Stimulated activated CD8-positive, alpha-beta memory T cell treated with anti-CD3 and anti-CD28 coated beads, Interleukin-4, amount 100 ng/mL, for 1 hour (primary cell): ENCODE measurements at places on chromosomes 7 and 10.

DNA sequence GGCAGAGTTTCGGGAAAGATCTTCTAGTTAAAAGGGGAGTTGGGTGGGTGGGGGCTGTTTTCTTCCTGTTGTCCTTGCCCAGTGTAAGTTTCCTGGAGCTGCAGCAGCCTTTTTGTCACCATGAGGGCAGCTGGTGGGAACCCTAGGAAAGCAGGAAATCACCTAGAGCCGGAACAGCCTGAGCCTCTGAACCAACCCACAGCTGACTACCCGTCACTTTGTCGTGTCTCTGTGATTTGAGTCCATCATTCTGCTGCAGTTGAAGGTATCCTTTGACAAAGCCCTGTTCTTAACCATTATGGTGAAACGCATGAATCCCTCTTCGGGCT is 1.2 kb upstream of the C10orf143 start:
- no peak for DNase-seq

DNA sequence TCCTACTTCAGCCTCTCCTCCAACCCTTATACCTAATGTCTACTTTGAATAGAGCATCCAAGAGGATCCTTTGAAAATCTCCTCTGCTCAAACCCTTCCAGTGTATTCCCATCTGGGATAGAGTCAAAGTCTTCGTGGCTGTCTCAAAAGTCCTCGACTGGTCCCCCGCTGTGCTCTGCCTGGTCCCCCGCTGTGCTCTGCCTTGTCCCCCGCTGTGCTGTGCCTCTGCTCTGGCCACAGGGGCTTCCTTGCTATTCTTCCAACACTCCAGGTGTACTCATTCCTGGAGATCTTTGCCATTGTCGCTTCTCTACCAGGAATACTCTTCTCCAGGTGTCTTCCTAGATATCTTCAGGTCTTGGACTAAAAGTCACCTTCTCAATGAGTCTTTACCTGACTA is 36.1 kb upstream of the COMMD3 start:
- no peak for DNase-seq

DNA sequence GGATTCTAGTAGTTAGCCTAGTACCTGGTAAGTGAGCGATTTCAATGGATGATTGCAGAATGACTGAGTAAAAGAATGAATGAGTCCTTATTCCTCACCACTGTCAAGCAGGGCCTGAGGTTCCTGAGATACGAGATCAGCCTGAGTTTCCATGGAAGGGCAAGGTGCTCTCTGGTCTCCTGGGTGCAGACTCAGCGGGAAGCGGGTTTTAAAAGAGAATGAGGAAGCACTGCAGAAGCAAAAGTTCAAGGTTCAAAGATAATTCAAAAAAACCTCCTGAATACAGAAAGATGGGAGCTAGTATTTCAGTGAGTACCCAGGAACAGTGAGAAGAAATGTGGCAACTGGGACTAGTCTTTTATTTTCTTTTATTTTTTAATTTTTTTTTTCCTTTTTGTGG is 4.3 kb downstream of the ZNF3 start:
- DNase-seq, result no peak

GRCh38 chr7:120775755-120776154 is 82.2 kb downstream of the TSPAN12 start:
- no peak for DNase-seq

- DNase-seq, result no peak
Measured at GRCh38 chr7:99102809-99103690, 40.9 kb downstream of the SMURF1 start.

- DNase-seq, result no peak
Measured at GRCh38 chr7:132609222-132609621, 33.0 kb upstream of the PLXNA4 start.

DNA sequence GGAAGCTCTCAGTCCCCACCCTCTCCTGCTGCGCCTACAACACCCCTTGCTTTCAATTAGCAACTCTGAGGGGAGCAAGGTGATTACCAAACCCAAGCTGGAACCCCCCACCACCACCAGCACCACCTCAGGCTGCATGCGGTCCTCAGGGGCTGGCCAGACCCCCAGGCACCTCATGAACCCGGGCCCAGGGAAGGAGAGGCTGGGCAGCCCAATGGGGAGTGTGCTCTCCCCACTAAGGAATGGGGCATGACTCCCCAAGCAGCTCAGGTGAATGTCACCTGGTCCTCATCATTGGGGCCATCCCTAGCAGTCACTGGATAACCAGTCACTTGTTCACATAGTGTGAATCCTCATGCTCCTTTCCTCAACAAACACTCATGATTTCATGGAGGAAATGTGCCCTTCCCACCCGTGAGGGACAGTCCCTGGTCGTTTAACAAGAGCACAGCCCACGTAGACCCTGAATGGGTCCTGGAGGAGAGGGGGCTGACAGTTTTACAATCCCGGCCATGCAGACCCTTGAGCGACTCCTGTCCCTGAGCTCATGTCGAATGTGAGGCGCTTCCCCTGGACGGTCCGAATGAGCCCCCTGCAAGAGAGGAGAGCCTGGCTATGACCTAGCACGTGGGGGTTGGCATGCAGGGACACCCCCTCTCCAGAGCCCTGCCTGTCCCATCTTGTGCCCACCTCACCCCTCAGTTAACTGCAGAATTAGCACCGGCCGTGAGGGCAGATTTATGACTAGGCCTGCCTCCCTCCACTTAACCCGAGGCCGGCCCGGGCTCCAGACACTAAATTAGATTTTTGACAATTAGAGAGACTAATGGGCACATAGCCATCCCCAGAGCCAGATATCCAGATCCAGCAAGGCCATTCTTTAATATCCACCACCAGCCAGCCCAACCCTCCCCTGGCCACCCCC is 29.1 kb downstream of the POLL start:
- DNase-seq, result no peak

DNA sequence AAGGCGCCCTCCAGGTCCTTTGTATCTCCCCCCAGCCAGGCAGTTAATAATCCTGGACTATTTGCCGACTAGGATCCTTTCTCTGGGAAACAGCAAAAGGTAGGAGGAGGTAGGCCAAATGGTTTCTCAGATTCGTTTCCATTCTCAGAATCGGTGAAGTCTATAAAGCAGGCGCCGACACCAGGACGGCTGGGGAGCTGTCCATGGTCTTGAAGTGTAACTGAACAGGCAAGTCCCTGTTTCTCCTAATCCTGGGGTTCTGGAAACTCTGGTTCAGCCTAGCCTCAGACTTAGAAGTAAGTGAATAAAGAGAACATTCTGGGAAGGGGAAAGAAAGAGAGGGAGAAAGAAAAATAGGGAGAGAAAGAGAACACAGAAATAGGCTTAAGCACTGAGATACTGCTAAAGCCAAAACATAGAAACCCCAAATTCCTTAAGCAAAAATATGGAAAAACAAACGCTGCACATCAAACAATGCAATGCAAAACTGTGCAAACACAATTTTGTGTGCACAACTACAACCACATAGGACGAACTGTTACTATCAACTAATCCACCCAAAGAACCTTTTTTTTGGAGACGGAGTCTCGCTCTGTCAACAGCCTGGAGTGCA is 11.1 kb upstream of the INA start:
- no peak for DNase-seq

DNA sequence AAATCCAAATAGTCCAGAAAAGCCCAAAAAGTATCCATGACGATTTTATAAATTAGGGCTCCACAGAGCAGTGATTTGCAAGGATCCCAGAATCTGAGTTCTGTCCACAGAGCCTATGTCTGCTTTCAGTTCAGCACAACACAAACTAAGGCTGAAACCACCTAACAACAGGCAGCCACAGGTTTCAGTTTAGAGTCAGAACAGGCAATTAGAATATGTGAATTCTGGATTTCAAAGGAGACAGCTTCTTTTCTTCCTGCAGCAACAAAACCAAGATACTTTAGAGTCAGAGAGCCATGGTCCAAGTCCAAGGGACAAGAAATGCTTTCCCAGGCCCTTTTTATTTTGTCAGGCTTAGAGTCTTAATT is 23.6 kb downstream of the IFIT3 start:
- no peak for DNase-seq
